Endothelial cell of coronary artery (primary cell): ENCODE measurements at places on chromosomes 4 and X. TPM values are rescaled to one million over a fixed set of nuclear protein-coding genes. Genes with fewer than 3 reads are reported as not detected.

PPM1K gene
- 8.2 and 9.1 TPM in 2 replicates for total RNA-seq

ANXA10 gene
- 0.85 TPM in 1 of 2 replicates, not detected in the other for total RNA-seq

MAGEB1 gene
- not detected in 2 replicates for total RNA-seq

ARHGAP24 gene
- total RNA-seq, result 80.2 and 124 TPM in 2 replicates

STOX2 gene
- total RNA-seq, result 0.09 and 0.38 TPM in 2 replicates

AFP gene
- 1.0 TPM in 1 of 2 replicates, not detected in the other for total RNA-seq
